ENCODE measurements at places on chromosomes 5 and 9. TPM values are rescaled to one million over a fixed set of nuclear protein-coding genes. Genes with fewer than 3 reads are reported as not detected.
A peak's percentile ranks its signal among the peaks of the same experiment; 100 is the strongest.

Gene UGT3A2
- 0.28 TPM for total RNA-seq

GRCh38 chr9:68740561-68740960 lies 35.5 kb downstream of the PIP5K1B start:
- ATAC-seq = no peak

- ATAC-seq = no peak
Observed at GRCh38 chr9:88501086-88501485, 33.9 kb upstream of the NXNL2 start.

GRCh38 chr9:125659954-125660353 lies 47.1 kb downstream of the MAPKAP1 start:
- peak; percentile 87 for ATAC-seq

GRCh38 chr5:146539973-146540372 lies 24.0 kb upstream of the GPR151 start:
- ATAC-seq = no peak

Gene ALG2
- total RNA-seq = 26.5 TPM

- ATAC-seq = peak; percentile 86
Observed at GRCh38 chr9:114894609-114895433, 35.6 kb downstream of the TNFSF8 start.

DNA sequence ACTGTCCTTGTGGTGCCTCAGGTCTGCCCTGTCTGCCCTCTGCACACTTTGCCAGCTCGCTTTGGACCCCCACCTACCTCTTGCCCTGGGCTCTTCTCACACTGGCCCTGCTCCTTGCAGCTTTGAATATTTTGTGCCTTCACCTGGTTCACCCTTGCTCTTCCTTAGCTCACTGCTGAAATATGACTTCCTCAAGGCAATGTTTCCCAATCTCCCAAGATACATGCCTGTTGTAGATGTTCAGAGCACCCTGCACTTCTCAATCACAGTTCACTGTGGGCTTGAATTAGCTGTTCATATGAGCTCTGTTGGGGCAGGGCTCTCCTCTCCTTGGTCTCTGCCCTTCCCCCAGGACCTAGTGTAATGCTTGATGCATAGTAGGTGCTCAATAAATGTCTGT lies 8.0 kb downstream of the AFAP1L1 start:
- no peak for ATAC-seq

DNA sequence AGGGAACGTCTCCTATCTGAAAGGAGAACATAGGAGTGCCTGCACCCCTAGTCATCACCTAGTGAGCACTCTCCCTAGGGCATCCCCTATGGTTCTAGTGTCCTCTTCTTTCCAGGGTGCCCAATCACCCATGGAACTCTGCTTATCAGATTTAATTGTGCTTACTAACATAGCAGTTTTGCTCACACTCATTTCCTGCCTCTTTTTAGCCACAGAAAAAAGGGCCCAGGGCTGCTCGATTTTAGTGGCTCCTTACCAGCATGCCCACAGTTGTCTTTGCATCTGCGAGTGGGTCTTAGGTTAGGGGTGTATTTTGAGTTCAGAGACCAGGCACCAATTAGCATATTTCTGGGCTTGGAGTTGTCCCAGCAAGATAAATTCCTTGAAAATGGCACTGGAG lies 1110.2 kb downstream of the TAF11L14 start:
- peak; percentile 54 for ATAC-seq
